RPMI7951 (cell line): ENCODE measurements at places on chromosomes 3 and 15. TPM values are rescaled to one million over a fixed set of nuclear protein-coding genes. Genes with fewer than 3 reads are reported as not detected.

DNA sequence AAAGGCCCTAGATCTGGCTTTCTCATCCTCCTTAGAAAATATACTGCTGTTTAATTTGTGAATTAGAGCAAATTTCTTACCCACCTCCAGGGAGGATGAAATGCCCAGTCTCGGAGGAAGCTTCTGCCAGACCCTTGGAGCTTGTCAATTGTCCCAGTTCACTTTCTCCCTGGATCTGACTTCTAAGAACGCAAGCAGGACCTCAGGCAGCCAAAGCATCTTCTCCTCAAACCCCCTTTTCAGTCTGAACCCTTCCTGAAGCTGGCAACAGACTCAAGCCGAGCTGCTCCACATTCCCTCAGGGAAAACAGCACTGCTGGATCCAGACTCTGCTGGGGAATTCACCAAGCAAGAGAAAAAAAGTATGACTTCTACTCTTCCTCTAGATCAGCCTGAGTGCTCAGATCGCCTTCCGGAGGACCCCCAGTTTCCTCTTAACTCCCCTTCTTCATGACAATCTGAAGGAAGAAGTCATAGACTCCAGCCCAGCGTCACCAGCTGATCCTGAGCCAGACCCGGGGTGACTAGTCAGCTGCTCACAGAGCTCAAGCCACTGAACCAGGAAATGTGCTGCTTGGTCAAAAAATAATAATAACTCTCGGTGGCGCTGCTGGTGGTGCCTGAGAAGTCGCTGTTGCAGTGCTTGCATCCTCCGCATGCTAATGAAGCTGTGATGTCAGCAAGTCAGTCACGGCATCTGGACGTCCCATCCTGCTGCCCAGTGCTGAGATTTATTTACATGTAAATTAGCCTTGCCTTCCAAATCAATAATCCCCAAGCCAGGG is at the start of gene PRICKLE2:
Gene PRICKLE2 (minus strand): TSS at position 641 of the 785 bp plus-strand sequence. CDS start 26,539 bp downstream, outside the sequence.
- DNase-seq: peak; percentile 96

DNA sequence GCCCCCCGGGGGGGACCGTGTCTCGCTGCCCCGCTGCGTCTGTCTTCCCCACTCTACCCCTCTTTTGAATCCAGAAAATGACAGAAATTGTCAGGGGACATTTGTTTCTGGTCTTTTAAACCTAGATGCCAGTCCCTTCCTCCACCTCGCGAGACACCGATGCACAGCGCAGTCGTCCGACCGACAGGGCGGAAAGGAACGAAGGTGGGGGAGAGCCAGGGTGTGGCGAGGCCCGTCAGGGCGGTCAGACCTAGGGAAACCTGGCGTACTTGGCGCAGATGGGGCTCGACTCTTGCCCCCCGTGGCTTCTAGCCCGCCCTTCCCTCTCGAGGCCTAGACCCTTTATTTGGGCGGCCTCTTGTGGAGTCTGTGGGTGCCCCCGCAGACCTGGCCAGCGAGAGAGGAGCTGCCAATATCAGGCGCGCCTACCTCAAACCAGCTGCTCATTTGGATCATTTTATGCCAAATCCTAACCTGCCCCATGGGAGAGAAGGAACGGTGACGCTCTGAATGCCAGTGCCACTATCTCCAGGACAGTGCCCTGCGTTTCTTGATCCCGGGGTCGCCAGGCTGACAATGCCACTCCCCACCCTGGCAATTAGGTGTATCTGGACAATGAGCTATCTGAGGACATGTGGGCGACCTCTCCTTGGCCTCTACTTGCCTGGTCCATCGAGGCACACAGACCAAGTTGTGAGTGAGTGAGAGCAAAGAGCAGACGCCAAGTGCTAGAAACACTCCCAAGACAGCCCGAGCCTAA is 500 bp upstream of the RAB6B start:
- DNase-seq: no peak

- no peak for DNase-seq
These were observed 145.4 kb upstream of the LRRFIP2 start for GRCh38 chr3:37319784-37320183.

DNA sequence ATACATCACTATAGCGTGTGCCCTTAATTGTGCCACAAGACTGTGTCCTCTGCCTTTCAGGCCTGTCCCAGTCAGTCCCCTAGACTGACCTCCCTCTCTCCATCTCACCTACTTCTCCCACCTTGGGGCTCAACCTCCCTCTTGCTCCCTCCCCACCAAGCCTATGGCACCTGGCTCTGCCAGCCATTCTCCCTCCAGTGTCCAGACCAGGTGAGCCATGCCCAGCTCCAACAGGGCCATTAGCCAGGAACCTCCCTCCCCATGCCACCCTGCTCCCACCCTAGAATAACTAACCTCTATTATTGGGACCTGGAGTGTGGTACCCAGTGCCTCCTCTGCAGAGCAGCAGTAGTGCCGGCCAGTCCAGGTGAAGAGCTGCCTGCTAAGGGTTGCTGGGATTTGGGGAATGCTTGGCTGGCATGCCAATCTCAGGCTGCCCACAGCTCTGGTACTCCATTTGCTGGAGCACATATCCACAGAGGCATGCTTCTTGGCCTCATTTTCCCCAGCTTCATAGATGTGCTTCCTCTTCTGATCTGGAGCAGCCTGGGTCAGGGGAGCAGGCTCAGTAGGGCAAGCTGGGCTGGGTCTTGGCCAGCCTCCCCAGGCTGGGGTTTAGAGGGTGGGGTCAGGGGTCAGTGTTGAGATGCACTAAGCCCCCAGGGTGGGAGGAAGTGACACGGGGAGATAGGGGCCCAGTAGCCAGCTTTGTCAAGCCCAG is 38.8 kb downstream of the SAXO2 start:
- DNase-seq: no peak

The ANKUB1 gene
- total RNA-seq: 0.12 TPM in 1 of 2 replicates, not detected in the other

The DNAH12 gene
- 0.49 and 1.6 TPM in 2 replicates for total RNA-seq

The PP2D1 gene
- not detected in 2 replicates for total RNA-seq

GRCh38 chr3:107106316-107106715 is 270.9 kb upstream of the CCDC54 start:
- peak; percentile 77 for DNase-seq

- no peak for DNase-seq
These were observed 237.3 kb downstream of the PDCD6IP start for GRCh38 chr3:34035775-34036174.

GRCh38 chr3:155605571-155605970 is 139.3 kb downstream of the PLCH1 start:
- no peak for DNase-seq

GRCh38 chr3:25911525-25912295 is 121.8 kb downstream of the OXSM start:
- DNase-seq: no peak

DNA sequence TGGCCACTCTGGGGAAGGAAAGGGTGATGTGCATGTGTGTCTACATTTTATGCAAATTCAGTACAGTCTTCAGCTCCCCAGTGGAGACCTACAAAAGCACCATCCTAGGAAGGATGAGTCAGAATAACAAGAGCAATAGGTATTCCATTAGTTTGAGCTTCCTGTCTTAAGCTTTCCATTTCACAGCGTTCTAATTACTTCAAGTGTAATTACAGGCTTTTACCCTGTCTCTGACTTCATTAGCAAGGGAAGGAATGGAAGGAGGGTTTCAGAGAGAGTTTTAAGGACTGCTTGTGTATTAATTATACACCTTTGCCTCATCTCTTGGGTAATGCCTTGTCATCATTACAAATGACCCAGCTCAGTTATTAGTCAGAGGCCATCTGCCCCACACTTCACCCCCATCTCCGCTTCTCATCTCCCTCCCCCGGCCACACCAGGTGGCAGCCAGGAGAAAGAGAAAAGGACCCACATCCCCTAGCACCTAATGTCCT is 202.8 kb upstream of the MRPL3 start:
- no peak for DNase-seq

GRCh38 chr3:7964899-7965298 is 536.7 kb upstream of the LMCD1 start:
- no peak for DNase-seq

The DGKG gene
- total RNA-seq: 15.3 and 17.3 TPM in 2 replicates

DNA sequence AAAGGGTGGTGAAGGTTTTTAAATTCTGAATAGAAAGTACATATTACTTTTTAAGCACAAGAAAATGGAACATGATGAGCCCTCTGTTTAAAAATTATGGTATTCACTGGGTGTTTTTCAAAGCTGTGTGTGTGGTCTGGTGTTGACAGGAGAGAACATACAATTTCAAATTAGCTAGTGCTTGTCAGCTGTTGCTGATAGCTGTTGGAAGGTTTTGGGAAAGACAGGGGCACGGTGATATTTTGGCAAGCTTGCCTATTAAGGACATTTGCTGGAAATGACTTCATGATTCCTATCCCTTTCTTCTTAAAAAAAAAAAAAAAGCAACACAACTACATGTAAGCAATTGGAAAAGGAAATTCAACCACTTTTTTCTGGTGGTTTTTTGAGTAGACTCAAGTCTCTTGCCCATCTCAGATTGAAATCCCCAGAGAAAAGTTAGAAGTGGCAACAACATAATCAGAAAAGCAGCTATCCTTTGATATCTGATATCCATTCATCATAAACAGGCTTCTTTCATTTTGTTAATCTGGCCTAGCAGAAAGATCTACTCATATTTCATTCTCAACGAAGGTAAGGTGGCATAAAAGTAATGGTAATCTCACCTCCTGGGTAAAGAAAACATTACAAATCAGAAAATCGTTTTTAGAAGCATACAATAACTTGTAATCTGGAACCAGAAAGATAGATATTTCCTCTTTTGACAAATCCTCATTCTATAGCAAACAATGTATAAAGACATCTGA is 130.0 kb downstream of the RBMS3 start:
- DNase-seq: no peak

GRCh38 chr15:32861761-32862160 is 144.0 kb downstream of the GREM1 start:
- DNase-seq: peak; percentile 97

DNA sequence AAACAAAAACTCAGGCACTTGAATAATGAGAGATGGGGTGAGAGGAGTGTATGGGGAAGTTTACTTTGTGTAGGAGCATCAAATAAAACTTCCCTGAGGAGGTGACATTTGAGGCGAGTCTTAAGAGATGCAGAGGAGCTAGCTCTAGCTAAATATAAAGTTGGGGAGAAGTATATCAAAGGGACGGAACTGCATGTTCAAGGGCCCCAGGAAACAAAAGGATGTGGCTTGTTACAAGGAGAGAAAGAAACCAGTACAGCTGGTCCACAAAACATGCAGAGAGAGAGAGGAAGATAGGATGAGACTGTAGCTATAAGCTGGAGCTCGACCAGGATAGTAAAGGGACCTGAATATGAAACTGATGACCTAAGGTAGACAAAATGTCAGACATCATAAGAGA is 17.6 kb downstream of the FEZF2 start:
- no peak for DNase-seq

- no peak for DNase-seq
These were observed 62.7 kb upstream of the RNU6-1 start for GRCh38 chr15:67902579-67903009.

DNA sequence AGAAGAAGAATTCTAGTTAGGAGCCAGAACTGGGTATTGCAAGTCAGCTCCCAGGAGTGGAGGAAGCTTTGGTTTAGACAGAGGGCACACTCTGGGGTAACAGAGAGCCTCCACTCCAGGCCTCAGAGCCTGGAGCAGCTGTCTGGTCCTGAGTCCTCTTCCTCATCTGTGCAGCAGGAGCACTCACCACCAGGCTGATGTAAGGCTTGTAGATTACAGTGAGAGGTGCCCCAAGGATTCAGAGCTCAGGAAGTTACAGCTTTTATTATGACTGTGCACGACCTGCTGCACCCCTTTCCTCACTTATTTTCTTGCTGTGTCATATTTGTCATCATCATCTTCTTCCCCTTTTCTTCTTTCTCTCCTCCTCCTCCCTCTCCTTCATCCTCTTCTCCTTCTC is 210.4 kb downstream of the ATP10A start:
- DNase-seq: no peak

GRCh38 chr3:153313302-153313965 is 151.4 kb downstream of the RAP2B start:
- peak; percentile 18 for DNase-seq

The IGDCC3 gene
- not detected in 2 replicates for total RNA-seq

GRCh38 chr15:40043927-40044716 is 5.1 kb upstream of the SRP14 start:
- DNase-seq: peak; percentile 14

DNA sequence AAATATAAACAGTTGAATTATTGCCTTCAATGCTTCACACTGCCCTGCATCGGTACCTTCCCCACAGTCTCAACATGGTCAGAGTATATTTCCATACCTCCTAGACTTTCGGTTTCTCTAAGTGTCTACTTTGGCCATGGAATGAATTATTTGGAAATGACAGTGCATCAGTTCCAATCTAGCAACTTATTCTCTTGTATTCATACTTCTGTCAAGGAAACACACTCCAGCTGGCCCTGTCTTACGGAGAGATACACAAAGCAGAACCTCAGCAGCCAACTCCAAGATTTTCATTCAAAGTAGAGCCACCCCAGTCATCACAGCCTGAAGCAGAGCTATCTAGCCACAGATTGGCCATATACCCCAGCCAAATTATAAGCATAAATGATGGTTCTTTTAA is 518.4 kb upstream of the UBE2E2 start:
- no peak for DNase-seq

DNA sequence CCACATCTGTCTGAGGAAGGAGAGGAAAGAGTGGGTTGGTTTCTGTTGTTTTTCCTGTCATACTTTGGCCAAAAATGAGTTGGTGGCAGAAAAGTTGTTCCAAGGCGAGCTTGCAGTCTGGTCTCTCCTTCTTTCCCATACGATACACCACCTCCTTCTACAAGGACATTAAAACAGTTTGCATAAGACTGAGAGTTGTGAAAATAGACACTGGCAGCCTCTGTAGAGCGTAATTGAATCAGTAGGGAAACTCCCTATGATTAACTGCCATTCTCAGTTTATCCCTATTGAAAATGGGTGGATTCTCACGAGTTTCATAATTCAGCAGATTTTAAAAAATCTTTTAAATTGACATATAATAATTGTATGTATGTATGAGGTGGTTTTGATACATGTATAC is 3.7 kb upstream of the LSG1 start:
- DNase-seq: no peak
